ENCODE measurements at places on chromosomes 7 and 10.

DNA sequence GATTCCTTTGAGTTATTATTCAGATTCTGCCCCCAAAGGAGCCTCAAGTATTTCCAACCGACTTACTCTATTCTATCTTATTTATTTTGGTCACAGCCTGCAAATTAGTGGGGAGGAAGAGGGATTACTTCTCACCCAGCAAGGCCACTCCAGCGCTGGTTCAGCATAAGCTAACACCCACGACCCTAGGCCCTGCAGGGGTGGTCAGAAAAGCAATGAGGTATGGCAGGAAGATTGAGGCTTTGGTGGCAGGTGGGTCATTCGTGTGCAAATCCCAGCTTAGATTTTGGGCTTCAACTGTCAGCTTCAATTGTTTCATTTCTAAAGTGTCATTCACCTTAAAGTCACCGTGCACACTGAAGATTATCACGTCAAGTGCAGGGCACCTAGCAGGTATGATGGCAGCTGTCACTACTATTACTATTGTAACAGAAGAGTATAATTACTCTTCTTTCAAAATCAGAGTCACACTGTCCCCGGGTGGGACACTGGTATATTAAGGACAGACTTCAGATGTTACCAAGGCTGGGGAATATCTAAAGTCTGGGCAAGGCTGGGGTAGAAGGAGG, 48.8 kb upstream of the OPTN start:
- DNase-seq = no peak

DNA sequence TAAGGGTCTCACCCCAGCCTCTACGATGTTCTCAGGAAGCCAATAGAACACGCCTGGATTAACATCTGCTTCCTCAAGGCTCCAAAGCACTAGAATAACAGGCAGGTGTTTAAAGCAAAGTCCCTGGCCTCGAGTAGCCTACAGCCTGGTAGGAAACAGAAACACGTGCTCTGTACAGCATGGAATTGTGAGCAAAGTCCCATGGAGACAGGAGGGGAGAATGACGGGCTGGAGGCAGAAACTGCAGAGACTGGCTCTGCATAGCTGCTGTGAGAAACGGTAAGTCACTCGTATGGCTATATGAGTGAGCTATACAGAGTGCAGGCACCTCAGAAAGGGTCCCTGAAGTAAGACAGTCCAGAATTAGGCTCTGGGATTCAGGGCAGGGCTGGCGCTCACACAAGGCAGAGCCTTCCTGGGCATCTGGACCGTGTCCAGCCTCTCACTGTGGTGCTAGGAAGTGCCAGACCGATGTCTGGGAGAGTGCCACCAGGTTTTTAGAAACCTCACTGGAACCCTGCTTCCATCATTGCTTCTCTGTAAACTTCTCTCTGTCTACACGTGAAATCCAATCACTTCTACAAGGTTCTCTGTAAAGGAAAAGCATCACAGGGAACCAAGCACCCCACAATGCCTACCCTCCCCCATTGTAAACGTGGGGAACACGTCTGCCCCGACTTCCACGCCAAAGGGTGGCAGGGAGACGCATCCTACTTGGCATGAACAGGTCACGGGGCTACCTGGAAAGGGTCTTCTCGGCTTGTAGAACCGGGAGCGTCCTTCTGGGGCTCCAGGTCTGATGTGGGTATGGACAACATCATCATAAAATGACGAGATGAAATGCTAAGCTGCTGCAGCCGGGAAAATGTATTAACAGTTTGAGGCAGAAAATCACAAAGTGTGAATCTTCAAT, 38.8 kb upstream of the SHH start:
- DNase-seq = no peak

- DNase-seq = no peak
These were observed 43.5 kb downstream of the ELMO1 start for GRCh38 chr7:37405128-37405527.

- DNase-seq = no peak
These were observed 60.3 kb downstream of the RASGEF1A start for GRCh38 chr10:43206391-43207235.

- no peak for DNase-seq
These were observed 196.9 kb upstream of the PPP2R2D start for GRCh38 chr10:131703941-131704340.

DNA sequence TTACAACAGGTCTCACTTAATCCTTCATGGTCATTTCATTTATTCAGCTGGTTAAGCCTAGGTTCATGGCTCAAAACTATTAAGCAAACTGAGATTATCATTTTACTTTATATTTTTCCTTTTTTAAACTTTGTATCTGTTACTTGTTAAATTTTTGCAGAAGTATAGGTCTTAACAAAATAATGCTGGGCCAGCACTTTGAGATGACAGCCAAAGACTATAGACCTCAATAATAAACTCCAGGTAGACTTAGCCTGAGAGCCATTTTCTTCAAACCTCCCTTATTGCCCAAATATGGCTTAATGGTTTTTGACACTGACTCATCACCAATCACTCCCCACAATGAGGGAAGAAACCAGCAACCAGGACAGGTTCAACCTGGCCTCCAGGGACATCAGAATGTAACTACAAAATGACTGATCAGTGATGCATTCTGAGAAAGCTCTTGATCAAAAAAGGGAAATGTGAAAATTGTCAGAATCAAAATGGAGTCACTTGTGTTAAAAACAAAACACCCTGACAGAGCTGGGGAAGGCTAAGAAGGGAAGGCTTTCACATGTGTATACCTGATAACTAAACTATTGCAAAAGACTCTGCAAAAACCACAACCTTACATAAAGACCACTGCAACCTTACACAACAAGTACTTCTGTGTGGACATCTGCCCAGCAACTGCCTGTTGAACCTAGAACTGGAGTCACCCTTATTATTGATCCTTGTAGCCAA, 2.1 kb upstream of the CCDC126 start:
- DNase-seq = no peak

DNA sequence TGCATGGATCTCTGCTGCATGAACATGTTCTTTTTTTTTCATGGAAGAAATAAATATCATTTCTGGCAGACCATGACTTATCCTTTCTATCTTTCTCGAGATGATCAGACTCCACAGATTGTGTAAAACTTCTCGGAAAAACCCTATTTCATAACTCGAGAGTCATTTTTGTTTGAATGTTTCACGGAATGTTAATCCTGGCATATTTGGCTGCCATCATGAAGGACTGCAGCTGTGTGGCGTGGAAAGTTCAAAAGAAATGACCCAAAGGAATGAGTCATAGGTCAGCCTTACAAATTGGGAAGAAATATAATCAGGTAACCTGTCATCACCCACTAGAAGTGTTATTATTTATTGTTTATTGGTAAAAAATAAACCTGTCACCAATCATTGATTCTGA, 566.8 kb downstream of the SDK1 start:
- DNase-seq = no peak

DNA sequence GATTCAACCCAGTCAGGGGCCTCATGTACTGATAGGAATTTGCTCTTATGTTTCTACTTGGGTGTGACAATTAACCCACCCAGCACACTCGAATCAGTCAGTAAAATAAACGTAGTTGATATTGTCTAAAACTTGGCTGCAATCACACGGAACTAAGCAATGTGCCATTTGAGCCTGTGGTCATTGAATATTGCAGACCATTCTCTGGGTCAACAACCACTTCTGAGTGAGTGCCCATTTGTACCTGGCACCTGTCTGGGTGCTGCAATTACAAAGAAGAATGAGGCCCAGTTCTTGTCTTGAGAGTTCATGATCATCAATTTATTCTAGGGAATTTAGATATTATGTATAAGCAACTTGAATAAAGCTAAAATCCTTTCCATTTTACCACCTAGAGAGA, 29.8 kb downstream of the NPY start:
- no peak for DNase-seq

- DNase-seq = no peak
These were observed 51.3 kb downstream of the FAM13C start for GRCh38 chr10:59311025-59311424.

GRCh38 chr7:102320601-102321350, 34.1 kb downstream of the SH2B2 start:
- DNase-seq = no peak

- DNase-seq = no peak
These were observed 302.5 kb downstream of the ACTR3B start for GRCh38 chr7:153061910-153062528.

GRCh38 chr10:33664070-33664469, 329.6 kb upstream of the NRP1 start:
- no peak for DNase-seq

DNA sequence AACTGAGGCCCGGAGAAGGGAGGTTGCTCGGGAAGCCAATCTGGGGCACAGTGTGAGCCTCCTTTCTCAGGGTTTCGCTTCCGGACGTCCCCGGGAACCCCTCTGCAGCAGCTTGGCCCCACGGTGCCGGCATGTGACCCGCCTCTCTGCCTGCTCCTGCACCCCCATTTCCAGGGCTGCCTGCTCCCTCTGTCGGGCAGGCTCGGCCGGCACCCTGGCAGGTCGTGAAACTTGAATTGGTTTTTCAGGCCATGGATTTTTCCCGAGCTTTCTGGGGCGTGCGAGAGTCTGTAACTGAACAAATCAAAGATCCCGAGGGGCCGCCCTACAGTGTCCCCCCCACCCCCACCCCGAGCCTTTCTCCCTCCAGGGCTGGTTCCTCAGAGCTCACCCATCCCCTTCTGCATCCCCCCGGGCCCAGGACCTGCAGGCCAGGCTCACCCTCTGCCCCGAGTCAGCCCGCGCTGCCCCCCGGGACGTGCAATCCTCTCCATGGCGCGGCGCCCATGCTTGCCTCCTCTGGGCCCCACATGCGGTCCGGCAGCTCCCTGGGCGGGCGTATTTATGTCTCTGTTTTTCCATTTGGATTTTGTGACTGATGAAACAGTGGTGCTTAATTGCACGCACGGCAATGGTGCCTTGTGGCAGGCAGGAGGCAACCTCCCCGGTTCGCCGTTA, 58.1 kb downstream of the UNCX start:
- DNase-seq = no peak

GRCh38 chr10:71523756-71524155, 127.0 kb downstream of the CDH23 start:
- no peak for DNase-seq

DNA sequence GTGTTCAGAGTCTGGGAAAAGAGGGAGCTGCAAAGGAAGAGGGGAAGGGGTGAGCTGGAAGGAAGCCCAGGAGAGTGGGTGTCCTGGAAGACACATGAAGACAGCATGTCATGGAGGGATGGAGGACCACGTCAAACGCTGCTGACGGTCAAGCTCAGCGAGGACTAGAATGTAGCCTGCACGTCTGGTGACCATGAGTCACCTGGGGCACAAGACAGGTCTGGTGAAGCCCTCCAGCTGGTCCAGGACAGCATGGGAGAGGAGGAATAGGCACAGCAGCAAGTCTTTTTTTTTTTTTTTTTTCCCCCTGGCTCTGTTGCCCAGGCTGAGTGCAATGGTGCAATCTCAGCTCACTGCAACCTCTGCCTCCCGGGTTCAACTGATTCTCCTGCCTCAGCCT, 19.6 kb upstream of the AMZ1 start:
- peak; percentile 79 for DNase-seq

DNA sequence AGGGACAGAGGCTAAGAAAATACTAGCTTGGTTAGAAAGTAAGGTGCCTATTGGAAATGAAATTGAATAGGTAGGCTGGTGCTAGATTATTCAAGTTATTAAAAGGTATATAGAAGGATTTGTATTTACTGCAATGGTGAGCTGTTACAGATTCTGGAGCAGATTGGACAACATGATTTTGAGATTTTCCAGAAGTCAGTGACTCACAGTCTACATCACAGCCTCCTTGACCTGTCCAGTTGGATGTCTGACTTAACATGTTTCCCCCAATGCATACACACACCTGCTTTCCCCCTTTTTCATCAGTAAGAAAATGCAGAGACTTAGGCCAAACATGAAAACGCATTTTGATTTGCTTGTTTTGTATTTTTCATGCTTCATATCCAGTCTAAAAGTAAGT, 33.4 kb downstream of the STARD3NL start:
- DNase-seq = no peak

DNA sequence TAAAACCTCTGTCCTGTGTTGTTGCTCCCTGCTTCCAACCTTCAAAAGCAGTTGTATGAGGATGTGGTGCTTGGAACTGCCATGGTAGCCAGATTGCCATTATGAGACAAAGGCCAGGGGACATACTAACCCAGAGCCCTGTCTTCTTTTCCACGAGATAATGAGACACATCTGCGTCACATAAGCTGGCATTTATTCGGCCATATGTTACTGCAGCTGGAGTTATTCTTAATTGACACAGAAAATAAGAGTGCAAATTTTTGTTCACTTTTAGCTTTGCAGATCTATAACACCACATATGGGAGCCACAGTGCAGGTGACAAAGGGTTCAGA, 15.5 kb upstream of the PDLIM1 start:
- DNase-seq = no peak

DNA sequence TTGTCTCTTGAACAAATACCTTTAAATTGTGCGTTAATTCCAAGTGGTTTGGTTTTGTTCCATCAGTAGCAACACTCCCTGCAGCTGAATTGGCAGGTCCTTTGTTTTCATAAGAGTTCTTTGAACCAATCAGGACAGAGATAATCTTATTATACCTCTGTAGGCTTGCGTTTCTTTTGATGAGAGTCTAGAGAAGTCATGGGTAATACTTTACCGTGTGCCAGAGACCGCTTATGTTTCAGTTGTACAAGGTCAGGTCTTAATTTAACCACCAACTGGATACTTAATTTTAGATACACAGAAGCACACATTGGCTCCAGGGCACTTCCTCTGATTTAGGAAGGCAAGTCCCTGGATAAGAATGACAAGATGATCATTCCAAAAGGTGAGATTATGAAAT, at the start of gene ASB15:
Gene ASB15, plus strand, starts transcription at position 292 of the 400 bp plus-strand sequence. CDS start 12,682 bp downstream, outside the sequence.
- no peak for DNase-seq

DNA sequence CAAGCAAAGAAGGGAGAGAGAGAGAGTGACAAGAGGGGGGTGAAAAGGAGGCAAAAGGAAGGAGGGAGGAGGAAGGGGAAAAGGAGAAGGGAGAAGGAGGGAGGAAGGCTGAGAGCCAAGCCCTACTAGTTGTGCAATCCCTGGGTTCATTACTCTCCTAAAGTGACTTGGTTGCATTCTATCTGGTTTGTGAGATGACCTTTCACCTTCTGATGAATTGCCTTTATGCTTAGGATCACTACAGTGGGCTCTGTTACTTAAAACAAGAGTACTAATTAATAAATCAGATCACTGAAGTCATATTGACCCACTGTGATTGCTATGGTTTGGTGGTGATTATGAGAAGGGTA, 144.9 kb downstream of the KIF20B start:
- no peak for DNase-seq

- DNase-seq = peak; percentile 98
These were observed at the start of gene VGF for GRCh38 chr7:101165075-101165957. TSS of gene VGF (minus strand) at chr7:101165569. CDS start at chr7:101164843, 726 bp downstream.

DNA sequence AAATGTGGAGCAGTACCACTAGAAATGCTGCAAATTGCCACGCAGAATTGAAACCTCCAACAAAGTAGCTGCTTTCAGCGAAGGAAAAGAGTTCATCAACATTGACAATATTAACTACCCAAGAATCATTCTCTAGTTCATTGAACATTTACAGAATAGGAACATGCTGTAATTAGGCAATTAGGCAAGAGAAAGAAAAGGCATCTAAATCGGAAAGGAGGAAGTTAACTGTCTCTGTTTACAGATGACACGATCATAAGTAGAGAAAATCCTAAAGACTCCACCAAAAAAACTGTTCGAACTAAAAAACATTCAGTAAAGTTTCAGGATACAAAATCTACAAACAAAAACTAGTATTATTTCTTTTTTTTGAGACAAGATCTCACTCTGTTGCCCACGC, 8.9 kb upstream of the PKD1L1 start:
- no peak for DNase-seq

All from AG08396 (cell line).